ENCODE measurements at places on chromosomes 16 and 17.
A peak's percentile ranks its signal among the peaks of the same experiment; 100 is the strongest.

- DNase-seq = no peak
Measured at GRCh38 chr16:21727344-21727743, 63.6 kb downstream of the OTOA start.

DNA sequence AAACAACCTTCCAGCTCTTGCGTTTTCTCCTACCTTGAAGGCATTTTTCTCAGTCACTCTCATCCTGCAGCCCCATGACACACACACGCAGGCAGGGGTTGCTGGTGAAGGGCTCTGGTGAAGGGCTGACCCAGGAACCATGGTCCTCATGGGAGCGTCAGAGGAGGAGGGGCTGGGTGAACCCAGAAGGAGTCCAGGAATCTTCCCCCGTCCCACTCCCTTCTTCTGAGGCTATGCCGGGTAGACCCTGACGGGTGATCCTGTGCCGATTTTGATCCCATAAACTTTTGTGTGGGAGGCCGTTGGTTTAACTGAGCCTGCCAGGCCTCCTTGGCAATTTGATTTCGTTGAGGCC lies 278.4 kb upstream of the FOXF1 start:
- DNase-seq = no peak

GRCh38 chr17:10737168-10737622 lies 7.4 kb upstream of the TMEM220 start:
- no peak for DNase-seq

DNA sequence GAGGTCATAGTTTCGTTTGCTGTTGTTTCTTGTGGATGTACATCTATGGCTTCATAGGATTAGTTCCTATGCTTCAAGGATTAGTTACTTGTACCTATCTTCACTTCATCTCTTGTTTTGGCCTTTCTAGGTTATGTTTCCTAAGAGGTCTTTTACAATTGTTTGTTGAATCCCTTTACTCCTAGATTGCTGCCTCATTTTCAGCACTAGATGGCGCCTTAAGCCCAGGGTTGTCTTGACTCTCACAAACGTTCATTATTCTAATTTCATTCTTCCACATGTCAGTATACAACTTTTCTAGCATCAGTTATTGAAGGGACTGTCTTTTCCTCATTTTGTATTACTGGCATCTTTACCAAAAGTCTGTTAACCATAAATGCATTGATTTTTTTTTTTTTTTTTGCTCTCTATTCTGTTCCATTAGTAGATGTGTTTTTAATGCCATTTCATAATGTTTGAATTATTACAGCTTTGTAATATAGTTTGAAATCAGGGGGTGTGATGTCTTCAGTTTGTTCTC lies 45.0 kb upstream of the NACA2 start:
- DNase-seq = peak; percentile 16

- no peak for DNase-seq
Measured at GRCh38 chr17:49110509-49110908, 22.1 kb upstream of the B4GALNT2 start.

DNA sequence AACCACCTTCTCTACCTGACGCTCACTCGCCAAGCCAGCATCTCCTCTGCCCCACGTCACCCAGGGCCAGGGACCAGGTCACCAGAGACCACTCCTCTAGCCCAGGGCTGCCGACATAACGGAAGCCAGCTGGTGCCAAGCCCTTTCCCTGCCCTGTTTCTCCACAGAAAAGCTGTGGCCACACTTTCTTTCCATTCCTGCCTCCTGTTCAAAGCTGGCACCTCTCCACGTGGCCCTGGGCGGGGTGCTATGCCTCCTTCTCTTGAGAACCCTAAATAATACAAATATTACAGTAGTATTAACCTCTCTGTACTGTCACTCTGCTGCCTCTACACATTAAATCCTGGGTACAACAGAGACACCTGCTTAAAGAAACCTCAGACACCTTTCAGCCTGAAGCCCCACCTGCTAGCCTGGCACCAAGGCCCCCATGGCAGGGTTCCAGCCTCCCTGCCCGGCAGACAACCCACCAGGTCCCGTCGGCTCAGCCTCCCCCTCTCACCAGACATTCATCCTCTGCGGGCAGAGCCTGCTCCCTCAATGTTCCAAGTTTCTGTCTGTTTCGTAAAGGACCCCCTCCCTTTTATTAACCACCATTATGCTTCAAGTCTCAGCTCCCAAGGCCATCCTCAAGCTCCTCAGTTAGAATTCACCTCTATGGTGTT lies 62.3 kb downstream of the TIMM22 start:
- no peak for DNase-seq

- no peak for DNase-seq
Measured at GRCh38 chr16:88068476-88069396, 117.5 kb downstream of the BANP start.

DNA sequence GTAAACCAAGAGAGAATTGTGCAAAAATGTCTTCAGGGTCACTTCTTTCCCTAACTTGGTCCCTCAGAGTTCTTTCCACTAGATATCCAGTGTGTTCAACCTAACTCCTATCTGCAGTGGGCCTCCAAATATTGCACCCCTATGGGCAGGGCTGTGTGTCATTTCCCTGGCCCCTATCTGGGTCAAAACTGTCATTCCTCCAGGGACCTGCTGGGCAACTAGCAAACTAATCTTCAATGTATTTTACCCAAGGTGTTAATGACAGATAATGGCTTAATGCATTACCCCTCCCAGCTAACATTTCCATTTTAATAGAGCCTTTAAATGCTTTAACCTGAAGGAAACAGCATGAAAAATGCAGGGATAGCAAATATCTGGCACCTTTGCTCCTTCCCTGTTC lies 25.8 kb upstream of the SKAP1 start:
- no peak for DNase-seq

DNA sequence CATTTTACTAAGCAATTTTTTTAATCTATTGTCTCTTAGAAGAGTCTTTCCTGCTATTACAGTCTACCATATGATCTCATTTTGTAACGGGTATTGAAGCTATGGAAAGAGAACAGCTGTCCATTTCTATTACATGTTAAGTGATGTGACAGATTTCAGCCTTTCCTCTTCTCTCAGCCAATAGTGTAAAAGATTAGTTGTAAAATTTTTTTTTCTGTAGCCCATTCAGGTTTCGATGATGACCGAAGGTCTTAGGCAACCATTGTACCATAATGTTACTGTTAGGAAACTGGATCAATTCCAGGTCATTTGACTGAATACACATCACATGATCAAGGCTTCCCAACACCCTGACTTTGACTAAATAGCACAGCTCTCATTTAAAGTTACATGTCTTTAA lies 147.6 kb upstream of the HLF start:
- DNase-seq = no peak

DNA sequence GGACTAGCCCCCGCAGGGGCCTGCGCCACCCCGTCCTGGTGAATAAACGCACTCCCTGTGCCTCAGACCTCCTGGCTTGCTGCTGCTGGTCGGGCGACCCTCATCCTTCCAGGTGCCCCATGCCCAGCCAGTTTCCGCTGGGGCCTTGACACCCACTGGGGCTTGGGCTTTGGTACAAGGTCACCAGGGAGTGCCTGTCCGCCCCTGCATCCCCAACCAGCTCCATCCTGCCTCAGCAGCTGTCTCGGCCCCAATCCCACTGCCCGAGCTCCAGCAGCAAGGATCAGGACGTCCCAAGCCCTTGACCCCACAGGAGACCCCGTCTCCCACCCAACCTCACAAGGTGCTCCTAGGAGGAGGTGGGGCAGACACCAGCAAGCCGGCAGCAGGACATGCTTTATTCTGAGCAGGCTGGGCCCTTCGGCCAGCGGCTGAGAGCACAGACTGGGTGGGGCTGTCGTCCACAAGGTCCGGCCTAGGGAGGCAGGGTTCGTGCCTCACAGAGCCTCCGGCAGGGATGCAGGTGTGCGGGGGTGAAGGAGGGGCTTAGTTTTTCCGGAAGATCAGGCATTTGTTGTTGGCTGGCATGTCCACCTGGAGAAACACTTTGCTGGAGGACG lies 1.9 kb downstream of the METTL26 start:
- DNase-seq = no peak

- no peak for DNase-seq
Measured at GRCh38 chr17:52537421-52537820, 378.9 kb upstream of the CA10 start.

DNA sequence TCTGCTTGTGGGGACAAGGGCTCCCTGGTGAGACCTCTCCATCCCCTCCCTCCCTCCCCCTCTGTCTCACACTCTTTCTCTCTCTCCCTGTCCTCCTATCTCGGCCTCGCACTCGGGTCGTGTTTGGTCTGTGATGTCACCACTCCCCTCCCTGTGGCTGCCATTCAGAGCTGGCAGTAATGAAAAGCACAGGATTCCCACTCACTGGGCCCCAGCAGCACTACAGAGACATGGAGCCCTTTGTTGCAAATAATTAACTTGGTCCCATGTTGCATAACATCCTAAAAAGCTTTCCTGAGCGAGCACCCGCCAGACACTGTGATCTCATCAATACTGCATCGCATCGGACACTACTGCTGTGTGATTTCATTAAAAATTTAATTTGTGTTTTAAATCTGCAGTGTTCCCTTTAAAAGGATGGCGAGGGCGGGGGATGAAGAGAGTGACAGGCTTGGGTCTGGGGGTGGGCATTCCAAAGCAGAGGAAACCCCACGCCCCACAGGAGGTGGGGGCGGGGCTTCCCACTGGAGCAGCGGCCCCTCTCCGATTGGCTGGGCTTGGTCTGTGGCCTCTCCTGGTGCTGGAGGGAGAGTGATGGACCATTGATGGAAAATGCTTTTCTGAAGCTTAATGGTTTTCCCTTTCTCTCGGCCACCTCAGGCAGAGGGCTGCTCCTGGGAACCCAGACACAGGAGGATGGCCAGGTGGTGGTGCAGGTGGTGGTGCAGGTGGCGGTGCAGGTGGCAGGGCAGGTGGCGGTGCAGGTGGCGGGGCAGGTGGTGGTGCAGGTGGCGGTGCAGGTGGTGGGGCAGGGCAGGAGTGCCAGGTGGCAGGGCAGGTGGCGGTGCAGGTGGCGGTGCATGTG lies 15.3 kb upstream of the NPTX1 start:
- DNase-seq = no peak

DNA sequence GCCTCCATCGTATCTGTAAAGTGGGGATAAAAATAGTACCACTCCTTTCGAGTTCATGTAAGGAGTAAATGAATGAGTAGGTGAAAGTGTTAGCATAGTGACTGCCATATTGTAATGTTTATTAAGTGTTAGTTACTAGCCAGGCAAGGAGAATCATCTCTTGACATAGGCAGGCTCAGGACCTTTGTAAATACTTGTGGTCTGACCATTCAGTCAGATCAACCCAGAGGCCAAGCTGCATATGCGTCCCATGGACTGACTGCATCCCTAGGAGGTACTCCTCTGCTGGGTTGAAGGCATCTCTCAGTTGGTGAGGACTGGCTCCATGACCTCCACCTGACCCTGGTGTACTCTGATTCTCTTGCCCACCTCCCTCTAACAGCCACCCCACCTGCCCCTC lies 40.5 kb upstream of the CDRT4 start:
- no peak for DNase-seq

GRCh38 chr16:55035029-55035428 lies 104.4 kb downstream of the IRX5 start:
- no peak for DNase-seq

DNA sequence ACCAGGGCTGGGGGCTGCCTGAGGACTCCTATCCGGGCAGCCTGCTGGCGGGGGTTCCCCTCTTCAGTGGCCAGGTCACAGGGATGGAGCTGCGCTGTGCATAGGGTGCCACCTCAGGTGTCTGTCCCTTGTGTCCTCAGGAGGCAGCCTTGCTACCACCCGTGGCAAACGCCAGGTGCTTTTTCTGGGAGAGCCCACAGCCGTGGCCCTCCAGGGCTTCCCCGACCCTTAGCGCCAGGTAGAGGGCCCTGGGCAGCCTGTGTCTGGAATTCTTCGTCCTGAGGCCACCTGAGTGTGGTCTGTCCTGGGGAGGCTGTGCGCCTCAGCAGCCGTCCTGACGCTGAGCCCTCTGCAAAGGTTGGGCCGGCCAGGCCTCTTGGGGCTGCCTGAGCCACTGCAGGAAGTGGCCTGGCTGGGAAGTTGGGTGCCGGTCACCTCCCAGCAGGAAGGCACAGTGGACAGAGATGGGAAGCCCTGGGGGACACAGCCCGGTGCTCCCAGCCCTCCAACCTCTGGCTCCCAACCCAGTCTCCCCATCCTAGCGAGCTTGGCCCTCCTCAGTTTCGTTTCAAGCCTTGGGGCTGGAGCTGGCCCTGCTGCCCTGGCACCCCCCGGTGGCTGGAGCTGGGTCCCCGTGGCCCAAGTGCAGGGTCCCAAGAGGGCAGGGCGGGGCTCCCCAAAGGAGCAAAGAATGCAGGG lies 7.6 kb upstream of the BAIAP3 start:
- DNase-seq = no peak

GRCh38 chr17:30805944-30806456 lies 18.5 kb downstream of the CRLF3 start:
- DNase-seq = no peak

GRCh38 chr16:63312346-63312745 lies 1276.1 kb upstream of the CDH8 start:
- DNase-seq = no peak

DNA sequence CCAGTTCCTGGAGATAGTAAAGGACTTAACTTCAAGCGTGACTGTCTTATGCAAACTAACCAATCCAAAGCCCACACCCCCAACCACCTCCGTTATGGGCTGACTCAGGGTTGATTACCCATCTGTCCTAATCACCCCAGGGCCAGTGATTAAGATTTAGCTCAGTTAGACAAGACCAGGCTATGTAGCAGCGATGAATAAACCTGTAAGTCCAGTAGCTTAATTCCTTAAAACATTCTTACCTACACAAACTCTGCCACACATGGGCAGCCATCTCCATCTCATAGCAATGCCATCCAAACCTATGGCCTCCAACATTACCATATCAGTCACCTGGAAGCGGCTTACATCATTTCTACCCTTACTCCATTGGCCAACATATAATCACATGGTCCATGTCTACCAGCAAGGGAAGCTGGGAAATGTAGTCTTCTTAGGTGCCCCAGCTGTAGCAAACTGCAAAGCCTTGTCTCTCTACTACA lies 266.7 kb downstream of the SHISA9 start:
- DNase-seq = no peak

DNA sequence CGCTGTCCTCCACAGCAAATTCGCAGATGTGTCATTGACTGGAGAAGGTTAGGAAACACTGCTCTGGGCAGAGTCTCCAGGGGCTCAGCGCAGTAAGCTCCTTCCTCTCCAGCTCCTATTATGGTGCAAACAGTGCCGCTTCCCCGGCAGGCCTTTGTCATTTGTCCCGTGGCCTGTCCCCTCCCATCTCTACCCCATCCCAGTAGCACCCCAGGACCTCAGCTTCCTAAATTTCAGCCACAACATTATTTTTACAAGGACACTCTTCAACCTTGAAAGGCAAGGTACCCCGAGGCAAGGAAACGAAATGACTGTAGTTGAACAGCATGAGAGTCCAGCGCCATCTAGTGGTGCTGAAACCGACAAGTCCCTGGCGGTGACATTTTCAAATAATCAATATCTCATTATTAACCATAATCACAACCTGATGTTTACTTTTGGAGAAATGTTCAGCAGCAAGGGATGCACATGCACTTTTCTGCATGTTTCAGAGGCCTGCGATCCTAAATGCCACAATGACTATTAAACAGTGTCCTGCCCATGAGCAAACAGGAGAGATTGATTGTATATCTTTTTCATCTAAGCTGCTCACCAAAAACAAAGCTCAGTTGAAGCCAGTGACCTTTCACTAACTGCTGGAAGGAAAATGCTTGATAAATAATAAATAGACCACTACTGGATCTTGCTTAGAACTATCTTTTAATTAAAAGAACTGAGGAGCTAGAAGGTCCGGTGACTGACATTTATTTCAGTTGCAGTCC lies 16.5 kb downstream of the MRPS23 start:
- peak; percentile 22 for DNase-seq

- DNase-seq = no peak
Measured at GRCh38 chr16:8866118-8866883, 2.5 kb downstream of the CARHSP1 start.

Measured in stimulated activated CD4-positive, alpha-beta T cell treated with anti-CD3 and anti-CD28 coated beads, Interleukin-1b, Interleukin-23, amount 100 ng/mL, for 1 hour (primary cell).